ENCODE measurements at places on chromosomes 16 and 17.

GRCh38 chr17:73227944-73228343, 33.7 kb downstream of the CPSF4L start:
- no peak for DNase-seq

GRCh38 chr16:68668266-68668665, 23.2 kb downstream of the CDH3 start:
- no peak for DNase-seq

DNA sequence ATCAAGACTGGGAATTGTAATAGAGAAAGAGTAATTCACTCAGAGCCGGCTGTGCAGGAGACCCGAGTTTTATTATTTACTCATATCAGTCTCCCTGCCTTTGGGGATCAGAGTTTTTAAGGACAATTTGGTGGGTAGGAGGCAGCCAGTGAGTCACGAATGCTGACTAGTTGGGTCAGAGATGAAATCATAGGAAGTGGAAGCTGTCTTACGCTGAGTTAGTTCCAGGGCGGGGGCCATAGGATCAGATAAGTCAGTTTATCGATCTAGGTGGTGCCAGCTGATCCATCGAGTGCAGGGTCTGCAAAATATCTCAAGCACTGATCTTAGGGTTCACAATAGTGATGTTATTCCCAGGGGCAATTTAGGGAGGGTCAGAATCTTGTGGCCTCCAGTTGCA, 20.2 kb upstream of the GUCY2D start:
- peak; percentile 74 for DNase-seq

- no peak for DNase-seq
Observed at GRCh38 chr16:57156351-57156703, 29.5 kb downstream of the PSME3IP1 start.

DNA sequence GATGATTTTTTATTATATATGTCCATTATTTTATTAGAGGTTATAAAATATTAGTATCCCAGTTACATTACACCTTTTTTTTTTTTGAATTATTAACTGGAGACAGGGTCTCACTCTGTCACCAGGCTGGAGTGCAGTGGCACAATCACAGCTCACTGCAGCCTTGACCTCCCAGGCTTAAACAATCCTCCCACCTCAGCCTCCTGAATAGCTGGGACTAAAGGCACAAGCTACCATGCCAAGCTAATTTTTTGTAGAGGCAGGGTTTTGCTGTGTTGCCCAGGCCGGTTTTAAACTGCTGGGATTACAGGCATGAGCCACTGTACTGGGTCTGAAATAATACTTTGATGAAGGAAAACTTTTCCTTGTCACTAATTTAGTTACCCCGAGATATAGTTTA, 63.6 kb downstream of the VMP1 start:
- DNase-seq, result no peak

GRCh38 chr17:6501359-6501758, 55.0 kb downstream of the PITPNM3 start:
- DNase-seq, result no peak

DNA sequence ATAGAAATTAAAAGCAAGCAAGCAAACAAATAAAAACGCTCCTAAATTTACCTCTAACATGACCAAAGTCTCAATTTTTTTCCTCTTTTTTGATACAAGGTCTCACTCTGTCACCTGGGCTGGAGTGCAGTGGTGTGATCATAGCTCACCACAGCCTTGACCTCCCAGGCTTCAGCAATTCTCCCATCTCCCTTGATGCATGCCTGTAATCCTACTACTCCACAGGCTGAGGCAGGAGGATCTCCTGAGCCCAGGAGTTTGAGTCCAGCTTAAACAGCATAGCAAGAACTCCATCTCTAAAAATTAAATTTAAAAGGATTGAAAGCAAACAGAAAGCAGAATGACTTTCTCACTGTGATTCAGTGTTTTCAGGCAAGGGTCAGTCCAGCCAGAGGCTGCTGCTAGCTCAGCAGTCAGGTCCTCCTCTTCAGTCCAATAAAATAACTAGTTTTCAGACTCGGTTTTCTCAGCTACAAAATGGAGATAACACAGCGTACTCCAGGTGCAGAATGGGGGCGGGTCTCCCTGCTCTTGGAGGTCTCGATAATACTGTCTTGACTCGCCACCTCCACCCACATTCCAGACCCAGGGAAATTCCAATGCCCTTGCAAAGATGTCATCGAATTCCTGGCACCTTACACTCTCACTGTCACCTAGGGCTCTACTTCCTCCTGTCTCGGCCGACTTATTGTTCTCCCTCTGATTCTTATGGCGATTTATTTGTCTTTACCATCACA, 20.7 kb upstream of the MRTFB start:
- no peak for DNase-seq

- peak; percentile 82 for DNase-seq
Observed at GRCh38 chr17:18158022-18158600, 25.5 kb upstream of the ALKBH5 start.

DNA sequence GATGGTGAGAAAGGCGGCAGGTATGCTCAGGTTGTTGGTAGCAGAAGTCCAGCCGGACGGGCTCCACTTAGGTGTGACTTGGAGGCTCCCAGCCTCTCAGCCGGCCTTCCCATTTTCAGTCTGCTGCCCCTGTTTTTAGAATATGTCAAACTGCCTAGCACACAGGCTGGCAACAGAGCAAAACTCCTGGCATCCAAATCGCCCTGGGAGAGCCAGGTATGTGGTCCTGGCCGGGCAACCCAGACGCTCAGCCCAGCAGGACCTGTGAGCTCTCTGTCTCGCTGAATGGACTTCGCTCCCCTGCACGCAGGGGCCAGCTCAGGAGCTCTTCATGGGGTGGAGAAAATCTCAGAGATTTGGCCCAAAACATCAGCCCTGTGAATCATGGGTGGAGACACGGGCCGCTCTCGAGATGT, 147.9 kb upstream of the CHMP6 start:
- DNase-seq, result no peak

DNA sequence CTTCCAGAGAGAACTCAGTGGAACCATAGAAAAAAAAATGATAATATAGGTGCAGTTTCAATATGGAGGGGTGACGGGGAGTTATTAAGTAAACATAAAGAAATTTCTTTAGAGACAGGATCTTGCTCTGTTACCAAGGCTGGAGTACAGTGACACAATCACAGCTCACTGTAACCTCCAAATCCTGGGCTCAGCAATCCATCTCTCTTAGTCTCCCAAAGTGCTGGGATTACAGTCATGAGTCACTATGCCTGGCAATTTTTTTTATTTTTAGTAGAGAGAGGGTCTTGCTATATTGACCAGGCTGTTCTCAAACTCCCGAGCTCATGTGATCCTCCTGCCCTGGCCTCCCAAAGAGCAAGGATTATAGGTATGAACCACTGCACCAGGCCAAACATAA, 48.8 kb downstream of the NLRC5 start:
- peak; percentile 74 for DNase-seq

DNA sequence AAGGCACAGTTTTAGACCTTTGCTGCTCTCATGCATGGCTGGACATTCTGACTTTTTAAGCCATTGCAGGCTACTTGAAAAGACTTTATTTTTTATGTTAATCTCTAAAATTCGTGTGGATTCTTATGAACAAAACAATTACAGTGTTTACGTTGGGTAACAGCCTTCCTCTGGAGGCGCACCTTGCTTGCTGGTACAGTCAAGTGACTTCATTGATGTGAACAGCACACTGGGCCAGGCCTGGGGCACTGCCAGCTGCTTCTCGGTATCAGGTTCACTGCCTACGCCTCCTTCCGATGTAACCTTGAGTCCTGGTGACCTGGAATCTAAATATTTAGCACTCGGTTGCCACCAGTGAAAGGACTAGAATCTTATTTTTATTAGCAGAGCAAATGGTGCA, 27.8 kb downstream of the MARCHF10 start:
- DNase-seq, result no peak

GRCh38 chr17:31389657-31390381, 1.7 kb upstream of the RAB11FIP4 start:
- no peak for DNase-seq

DNA sequence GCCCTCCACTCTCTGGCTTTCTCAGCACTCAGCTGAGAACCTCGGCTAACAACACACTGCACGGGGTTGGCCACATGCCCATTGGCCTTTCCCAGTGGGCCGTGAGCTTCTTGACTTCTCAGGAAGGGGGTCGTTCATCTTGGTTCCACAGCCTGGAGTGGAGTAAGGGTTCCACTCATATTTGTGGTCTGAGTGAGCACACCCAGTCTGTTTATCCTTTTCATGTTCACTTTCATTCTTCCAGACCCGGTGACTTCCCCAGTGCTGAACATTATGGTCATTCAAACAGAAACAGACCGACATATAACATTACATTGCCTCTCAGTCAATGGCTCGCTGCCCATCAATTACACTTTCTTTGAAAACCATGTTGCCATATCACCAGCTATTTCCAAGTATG, 8.2 kb downstream of the MILR1 start:
- peak; percentile 30 for DNase-seq

DNA sequence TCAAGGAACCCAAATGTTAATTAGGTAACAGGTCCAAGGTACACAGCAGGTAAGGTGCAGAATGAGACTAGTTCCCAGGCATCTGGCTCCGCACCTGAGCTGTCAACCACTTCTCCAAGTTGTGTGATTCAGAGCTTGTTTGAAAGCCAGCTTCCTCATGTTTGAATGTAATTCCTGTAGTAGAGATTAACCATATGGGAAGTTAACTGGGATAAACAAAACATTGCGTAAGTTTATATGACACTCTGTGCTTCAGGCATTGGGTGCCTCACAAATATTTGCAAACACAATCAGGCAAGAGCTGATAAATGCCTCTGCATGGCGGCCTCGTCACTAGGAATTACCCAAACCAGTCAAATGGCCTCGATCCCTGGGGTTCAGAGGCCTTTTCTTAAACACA, 27.9 kb upstream of the CPHXL start:
- no peak for DNase-seq

DNA sequence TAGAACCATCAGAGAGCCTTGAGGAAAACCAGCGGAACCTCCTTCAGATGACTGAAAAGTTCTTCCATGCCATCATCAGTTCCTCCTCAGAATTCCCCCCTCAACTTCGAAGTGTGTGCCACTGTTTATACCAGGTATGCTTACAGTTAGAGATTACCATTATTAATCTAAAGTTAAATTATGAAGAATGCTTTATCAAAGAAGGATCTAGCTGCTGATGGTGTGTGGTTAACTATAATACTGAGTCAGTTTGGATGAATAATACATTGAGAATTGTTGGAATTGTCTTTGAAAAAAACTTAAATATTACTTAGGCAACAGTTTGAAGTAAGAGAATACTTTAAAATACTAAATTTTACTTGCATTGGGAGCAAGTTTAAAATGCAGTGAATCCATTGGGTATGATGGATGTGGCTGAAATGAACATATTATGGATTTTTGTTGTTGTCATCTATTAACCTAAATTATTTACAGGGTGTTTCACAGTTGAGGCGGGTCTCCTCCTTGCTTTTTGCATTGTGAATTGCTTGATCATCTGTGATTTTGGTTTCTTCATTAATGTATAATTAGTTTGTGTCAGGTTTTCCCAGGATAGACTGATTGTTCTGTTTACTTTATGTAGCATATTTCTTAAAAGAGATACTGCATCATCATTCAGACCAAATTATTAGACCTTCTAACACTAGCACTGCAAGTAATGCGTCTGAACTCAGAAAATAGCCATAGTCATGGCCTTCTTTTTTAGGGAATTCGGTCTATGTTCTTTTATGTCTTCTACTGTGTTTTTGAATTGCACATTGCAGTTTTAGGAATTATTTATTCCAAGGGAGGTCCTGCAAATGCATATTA, 47.8 kb downstream of the OMG start:
- DNase-seq, result peak; percentile 87

DNA sequence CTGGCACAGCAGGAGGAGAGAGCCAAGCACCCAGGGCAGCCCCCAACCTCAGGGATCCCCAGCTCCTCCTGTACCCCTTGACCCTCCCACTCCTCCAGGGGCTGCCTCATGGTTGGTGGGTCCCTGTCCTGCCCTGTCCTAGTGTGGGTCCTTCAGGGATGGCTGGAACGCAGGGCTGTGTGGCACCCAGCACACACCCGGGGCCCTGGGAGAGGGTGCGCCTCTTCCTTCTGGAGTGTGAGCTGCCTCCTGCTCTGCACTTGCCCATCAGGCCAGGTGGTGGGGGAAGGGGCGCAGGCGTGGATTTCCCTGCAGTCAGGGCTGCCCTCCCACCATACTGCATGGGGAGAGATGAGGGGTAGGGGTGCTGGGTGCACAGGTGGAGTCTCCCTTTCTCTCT, 42.6 kb downstream of the SOCS1 start:
- DNase-seq, result no peak

GRCh38 chr17:55340686-55341085, 75.9 kb downstream of the HLF start:
- no peak for DNase-seq

DNA sequence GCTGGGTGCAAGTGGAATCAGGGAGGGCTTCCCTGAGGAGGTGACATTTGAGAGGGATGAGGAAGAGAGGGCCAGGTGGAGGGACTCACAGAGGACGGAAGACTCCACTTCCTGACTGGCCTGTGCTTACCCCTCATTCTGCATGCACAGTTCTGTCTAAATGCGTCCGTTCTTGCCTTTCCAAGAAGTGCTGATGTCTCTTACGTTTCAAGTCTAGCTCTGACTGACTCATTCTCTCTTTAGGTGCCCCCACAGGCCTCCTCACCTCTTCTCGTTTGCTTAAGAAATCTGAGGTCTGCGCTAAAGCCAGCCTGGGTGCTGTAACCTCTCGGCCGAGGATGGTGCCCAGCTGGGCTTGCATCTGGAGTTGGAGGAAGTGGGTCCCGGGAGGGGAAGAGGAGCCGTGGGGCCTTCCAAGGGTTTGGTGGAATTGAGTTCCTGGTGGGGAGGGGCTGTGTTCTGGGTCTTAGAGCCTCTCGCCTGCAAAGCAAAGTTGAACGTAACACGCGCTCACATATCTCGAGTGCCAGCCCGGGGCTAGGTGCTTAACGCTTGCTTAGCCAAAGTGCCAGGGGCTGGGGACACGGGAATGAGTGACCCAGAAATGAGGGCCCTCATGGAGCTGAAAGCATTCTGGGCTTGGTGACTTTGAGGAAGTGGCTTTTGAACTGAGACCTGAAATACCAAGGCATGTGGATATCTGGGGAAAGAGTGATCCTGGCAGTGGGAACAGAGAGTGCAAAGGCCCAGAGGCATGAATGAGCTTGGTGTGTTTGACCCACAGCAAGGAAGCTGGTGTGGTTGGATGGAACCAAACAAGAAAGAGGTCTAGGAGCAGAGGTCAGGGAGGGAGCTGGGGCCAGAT, 4.8 kb downstream of the IL4R start:
- DNase-seq, result peak; percentile 37

DNA sequence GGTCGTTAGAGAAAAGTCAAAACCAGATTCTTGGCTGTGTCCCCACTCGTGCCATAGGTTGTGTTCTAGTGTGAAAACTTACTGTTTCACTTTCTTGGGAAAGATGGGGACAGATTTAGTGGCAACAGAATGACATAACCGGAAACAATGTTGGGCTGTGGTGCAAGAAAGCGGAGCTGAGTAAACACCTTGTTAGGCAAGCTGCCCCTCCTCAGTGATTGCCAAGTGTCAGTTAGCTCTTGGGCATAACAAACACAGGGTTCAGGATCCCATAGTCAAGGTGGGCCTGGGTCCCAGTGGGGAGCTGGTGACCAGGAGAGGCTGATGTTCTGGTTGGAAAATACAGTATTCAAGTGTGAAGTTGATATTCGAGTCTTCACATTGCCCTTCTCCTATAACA, 15.4 kb downstream of the UBN1 start:
- no peak for DNase-seq

GRCh38 chr16:86092586-86093480, 193.9 kb downstream of the IRF8 start:
- no peak for DNase-seq

Measured in fibroblast of skin of right biceps (primary cell).